Umbilical cord (tissue), 2 donors: ENCODE measurements at places on chromosomes 3 and 15.
A peak's percentile ranks its signal among the peaks of the same experiment; 100 is the strongest.

- no peak for DNase-seq
These were observed 36.9 kb upstream of the TF start for GRCh38 chr3:133709139-133709750.

DNA sequence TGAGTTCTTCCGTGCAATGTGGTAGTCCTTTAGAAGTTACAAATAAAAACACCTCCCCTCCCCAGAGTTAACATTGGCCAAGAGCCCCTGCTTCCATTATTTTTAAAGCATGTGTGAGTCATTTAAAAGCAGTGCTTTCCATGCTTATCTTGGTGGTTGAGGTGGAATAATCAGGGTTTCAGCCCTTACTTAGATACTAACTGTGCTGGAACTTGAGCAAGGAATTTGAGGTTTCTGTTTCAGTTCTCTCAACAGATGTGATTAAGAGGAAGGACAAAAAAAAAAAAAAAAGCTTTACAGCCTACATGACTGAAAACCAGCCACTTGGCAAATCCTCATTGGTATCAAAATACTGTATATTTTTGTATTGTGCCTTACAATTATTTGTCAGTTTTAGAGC lies 64.5 kb downstream of the CGNL1 start:
- peak; percentile 97 for DNase-seq

DNA sequence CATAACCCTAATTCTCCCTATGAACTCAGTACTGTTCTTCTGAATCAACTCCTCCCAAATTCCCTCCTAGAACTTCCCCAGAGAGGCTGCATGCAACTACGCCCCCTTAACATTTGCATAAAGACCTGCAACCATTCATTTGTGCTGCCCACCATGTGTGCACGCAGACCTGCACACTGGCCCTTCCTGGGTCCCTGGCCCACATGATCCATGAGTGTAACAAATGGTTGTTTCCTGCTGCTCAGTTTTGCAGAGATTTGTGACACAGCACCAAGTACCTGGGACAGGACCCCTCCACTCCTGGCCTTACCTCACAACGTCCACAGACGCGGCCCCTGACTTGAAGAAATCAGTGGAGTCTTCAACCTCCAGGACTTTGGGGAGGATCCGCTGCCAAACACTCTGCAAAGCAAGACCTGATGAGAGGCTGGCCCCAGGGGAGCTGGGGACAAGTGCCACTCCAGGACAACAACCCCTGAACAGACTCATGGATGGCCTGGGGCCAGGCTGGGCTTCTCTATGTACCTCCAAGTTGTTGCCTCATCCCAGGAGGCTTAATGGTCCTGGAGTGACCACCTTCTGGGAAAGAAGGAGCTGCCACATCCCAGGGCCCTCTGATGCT lies 33.8 kb downstream of the ALDH1L1 start:
- no peak for DNase-seq

- no peak for DNase-seq
These were observed 27.6 kb upstream of the TOP2B start for GRCh38 chr3:25692341-25692740.

DNA sequence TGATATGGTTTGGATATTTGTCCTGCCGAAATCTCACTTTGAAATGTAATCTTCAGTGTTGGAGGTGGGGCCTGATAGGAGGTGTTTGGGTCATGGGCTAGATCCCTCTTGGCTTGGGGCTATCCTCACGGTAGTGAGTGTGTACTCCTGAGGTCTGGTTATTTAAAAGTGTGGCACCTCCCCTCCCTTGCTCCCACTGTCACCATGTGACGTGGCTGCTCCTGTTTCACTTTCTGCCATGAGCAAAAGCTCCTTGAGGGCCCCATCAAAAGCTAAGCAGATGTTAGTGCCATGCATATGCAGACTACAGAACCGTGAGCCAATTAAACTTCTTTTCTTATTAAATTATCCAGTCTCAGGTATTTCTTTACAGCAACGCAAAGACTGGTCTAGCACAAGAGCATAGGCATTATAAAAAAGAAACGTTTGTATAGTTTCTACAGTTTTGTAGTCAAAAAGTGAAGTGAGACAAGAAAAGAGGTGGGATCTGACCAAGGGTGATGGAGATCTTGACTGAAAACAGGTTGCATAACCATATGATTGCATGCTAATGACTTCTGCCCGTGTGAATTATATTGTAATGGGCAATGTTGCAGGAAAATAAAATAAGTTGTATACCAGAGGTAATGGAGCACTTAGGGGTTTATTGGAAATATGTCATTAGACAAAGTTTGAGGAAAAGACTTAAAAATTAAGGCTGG lies 28.5 kb upstream of the CLASP2 start:
- no peak for DNase-seq

GRCh38 chr3:194554473-194555123 lies 67.8 kb upstream of the ATP13A3 start:
- no peak for DNase-seq

GRCh38 chr3:138195481-138195880 lies 8.4 kb downstream of the ARMC8 start:
- no peak for DNase-seq

DNA sequence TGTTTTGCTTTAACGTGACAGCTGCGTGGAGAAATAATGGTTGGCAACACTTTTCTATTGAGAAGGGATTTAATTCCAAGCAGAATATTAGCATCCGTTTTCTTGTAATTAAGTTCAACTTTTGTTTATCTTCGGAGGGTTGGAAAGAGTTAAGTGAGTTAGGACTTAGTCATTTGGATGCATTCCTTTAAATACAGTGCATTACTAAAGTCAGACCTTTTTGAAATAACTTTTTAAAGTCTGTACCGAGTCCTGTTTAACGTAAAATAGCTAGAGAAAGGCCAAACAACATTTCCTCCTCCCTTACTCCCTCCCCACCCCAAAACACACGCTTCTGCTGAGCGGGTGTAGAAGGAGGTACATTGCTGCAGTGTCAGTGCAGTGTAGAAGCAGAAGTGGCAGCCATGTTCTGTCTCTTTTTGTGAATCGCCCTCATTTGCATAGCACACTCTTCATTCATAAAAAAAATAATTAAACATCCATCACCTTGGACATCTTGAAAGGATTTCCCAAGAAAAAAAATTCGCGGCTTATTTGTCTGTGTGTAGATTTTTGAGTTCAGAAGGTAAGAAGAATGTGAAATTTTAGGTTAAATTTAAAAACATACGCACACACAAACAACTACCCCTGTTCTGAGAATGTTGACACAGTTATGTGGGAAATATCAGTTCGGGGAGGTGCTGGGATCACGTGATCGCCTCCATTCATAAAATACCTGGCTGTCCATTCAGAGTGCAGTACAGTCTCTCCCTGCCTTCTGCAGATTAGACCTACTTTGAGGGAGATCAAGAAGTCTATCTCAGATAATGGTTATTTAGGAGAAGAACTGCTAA lies 1.6 kb downstream of the SPRED1 start:
- peak; percentile 83 for DNase-seq
